ENCODE measurements at places on chromosomes 13 and 19.
A peak's percentile ranks its signal among the peaks of the same experiment; 100 is the strongest.

DNA sequence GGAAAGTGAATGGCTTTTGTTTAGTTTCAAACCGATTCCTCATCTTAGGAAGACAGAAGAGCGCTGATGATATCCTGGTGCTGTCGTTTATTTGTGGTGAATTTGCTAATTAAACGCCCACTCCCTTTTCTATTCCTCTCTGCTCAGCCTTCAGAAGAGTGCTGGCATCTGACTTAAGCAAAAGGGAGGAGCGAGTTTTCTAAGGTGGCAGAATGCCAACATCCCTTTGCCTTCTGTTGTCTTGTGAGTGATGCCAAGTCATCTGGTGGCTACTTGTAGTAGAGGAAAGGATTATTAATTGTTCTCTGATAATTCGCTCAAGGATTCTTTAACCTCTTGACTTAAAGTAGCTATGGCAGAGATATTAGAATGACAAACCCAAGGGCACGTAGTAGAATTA is 68.1 kb downstream of the ERCC5 start:
- peak; percentile 83 for DNase-seq

DNA sequence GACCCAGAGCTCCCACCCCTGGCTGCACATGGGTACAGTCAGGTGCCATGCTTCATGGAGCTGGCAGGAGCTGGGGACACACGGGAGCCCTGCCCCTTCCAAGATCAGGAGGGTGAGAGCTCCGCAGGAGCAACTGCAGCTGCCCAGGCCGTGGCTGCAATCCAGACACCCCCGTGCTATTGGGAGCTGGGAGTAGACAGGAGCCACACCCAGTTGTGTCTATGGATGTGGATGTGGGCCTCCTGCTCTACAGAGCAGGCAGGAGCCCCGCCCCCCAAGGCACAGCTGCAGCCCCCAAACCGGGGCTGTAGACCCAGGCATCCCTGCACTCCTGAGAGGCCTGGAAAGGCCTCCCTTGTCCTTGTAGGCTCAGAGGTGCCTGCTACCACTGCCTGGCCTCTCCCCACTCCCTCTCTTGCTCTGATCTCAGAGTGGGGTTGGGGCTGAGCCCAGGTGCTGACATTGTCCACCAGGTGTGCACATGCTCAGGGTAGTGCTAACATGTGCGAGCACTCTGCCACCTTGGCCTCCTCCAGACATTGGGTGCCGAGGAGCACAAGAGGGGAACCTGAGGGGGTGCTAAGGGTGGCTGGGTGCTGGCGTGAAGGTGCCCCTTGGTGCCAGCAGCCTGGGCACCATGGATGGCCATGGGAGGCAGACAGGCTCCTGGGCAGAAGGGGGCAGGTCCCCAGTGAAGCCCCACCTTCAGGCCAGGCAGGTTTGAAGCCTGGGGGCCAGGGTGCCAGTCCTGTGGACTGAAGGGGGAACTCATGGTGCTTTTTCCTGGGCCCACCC is 8.0 kb upstream of the BAX start:
- no peak for DNase-seq

- DNase-seq, result no peak
These were observed 1239.5 kb downstream of the PCDH9 start for GRCh38 chr13:65990684-65991083.

DNA sequence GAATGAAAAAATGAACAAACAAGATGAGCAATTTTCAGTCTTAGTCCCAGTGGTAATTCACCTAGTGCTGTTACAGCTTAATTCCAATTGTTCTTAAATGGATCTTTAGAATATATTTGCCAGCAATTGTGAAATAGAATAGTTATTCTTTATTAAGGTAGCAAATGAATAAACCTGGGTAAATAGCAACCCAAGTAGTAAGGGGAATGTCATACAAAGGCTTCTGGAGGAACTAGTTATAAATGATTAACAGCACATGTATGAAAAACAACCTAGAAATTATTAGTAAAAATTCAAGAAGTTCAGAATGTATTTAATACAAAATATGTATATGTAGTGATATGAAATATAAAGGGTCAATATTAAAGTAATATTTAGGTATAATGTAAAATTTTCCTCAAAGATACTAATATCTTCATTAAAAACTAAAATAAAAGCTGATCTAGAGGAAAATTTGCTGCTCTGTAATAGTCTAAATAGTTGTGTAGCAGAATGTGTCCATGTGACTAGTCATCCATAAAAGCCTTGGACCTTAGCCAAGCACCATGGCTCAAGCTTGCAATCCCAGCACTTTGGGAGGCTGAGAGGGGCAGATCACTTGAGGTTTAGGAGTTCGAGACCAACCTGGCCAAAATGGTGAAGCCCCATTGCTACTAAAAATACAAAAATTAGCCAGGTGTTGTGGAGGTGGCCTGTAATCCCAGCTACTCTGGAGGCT is 535.9 kb upstream of the ATXN8OS start:
- peak; percentile 2 for DNase-seq

DNA sequence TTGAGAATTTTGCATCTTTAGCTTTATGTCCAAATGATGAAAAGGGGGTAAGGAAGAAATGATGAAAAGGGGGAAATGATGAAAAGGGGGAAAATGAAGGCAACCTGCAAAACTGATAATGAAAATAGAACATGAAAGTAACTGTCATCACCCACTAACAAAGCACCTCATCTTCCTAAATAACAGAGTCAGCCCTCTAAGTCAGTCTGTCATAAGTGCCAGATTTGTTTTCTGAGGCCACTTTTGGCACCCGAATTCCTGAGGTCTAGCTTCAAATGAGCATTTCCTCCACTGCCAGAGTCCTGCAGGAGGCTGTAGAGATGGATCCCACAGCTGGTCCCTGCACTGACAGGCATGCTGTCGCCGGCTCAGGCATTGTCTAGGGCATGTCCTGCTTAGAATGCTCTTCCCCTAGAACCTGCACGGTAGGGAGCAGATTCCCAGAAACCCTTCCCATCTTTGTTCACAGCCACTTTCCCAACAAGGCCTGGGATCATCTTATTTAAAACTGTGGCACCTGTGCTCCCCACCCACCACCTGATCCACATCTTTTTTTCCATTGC is 25.3 kb downstream of the RAP2A start:
- DNase-seq, result no peak

- DNase-seq, result no peak
These were observed 87.8 kb downstream of the FNDC3A start for GRCh38 chr13:49063497-49063896.

- DNase-seq, result peak; percentile 56
These were observed at the start of gene NFIC for GRCh38 chr19:3365836-3366752. Gene NFIC (plus strand): TSS chr19:3366583. CDS start chr19:3366637, 54 bp downstream.
